ENCODE measurements at places on chromosomes 12 and 14.

- DNase-seq, result no peak
Measured at GRCh38 chr14:55190906-55191202, 531 bp downstream of the DLGAP5 start.

DNA sequence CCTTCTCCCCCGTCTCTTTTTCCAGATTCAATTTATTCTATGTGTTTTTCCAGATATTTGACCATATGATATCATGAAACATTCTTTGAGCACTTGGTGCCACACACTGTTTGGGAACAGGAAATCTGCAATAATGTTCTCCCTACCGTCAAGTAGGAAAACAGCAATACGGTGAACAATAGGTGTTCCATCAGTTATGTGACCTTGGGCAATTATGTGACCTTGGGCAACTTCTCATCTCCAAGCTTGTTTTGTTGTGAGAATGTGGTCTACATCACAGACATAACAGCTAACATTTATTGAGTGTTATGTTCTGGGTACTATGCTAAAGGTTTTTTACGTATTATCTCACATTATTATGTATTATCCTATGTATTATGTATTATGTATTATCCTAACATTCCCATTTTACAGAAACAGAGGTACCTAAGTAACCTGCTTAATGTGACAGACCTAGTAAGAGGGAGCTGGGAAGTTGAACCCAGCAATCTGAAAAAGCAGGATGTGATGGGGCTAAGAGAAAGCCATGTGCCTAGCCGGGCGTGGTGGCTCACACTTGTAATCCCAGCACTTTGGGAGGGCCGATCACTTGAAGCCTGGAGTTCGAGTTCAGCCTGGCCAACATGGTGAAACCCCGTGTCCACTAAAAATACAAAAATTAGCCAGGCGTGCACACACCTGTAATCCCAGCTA lies 1.2 kb upstream of the NEK9 start:
- DNase-seq, result no peak

- no peak for DNase-seq
Measured at GRCh38 chr12:6200256-6201212, at the start of gene CD9. CD9 (plus strand) TSS chr12:6200400; CDS start chr12:6200500, 100 bp downstream.

- no peak for DNase-seq
Measured at GRCh38 chr14:104792101-104792884, 3.3 kb downstream of the AKT1 start.

DNA sequence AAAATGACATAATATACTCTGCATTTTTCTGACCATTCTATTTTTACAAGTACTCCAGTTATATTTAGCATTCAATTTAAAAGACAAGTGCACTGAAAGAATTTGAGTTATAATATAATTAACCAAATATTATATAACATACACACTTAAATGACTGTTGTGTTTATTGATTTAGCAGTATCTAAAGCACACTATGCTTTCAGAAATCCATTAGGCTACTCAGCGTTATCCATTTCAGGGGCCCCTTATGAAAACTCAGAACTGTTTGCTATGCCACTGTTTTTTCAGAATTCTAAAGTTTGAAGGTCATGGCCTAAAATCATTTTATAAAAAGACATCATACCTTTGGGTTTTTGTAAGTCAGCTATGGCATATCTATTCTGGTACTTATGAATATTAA lies 57.1 kb downstream of the HECTD4 start:
- DNase-seq, result no peak

GRCh38 chr14:34007902-34008301 lies 57.0 kb upstream of the EGLN3 start:
- DNase-seq, result no peak

DNA sequence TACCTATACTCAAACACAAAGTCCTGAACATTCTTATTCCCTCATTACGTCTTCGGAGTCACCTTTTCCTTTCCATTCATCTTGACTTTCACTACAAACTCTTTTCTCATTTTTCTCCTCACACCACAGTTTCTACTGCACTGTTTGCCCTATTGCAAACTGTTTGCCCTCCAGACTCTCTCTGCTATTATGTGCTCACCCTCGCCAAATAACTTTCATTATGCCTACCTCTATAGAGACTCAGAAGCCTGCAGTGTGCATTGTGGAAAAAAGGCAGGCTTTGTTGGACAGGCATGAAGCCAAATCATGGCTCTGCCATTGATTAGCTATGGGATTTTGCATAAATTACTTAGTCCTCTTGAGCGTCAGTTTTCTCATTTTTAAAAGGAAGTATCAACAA lies 246.6 kb upstream of the CCDC196 start:
- no peak for DNase-seq

DNA sequence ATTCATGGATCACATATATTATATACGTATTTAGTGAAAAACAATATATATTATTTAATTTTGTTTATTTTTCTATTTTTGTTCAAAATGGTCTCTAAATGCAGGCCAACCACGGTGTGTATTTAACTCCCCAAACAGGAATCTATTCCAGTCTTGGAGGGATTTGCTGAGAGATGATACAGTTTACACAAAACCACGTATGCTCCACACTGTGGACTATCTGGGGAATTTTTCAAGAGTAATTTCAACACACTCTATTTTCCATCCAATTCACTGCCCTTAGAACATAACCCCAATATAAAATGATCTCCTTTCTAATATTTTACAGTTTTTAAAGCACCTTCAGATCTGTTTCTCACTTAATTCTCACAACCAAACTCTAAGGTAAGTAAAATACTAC lies 15.3 kb downstream of the EML1 start:
- DNase-seq, result no peak

DNA sequence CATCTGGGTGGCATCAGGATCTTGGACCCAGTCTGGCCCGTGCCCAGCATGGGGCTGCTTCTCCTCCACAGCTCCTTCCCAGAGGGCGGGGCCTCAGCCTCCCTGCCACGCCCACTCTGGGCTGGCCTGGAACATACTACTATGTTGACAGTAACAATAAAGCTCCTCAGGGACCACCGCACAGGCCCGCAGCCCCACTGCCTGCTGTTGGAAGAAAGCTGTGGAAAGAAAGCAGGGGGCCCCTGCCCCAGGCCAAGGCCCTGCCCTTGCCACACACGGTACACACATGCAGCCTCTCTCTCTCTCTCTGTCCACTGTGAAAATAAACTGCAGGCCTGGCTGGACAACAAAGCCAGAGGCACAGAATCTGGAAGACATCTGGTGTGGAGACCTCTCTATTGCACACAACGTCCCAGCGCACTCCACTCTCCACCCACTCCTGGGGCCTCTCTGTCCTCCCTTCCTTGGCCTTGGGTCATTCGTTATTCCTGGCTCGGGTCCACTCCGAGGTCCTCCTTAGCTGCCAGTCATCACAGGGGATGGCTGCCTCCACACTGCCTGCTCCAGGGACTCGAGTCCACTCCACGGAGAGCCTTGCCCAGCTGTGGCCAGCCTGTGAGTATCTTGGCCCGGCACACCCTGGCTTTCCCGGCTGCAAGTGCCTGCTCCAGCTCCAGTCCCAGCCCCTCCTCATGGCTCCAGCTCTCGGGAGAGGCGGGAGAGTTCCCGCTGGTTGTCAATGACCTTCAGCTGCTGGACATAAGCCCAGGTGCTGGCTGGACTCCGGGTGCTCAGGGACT lies 11.8 kb upstream of the ENDOU start:
- no peak for DNase-seq

DNA sequence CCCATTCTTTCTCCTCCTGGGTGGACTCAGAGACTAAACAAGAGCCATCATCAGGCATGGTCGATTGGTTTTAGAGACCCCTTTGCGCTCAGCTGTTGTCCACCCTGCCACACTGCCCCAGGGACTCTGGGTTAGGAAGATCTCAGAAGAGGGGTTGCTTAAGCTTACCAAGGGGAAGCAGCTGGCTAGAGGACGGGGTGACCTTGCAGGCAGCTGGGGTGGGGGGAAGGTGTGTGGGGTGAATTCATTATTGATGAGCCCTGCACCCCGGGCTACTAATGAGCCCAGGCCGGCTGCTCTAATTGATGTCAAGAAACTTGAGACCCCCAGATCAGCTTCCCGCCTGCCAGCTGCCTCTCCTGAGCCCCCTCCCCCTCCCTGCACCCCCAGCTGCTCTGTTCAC lies 8.7 kb upstream of the ZNF385A start:
- no peak for DNase-seq

- no peak for DNase-seq
Measured at GRCh38 chr14:98165976-98166375, 1106.0 kb downstream of the BCL11B start.

DNA sequence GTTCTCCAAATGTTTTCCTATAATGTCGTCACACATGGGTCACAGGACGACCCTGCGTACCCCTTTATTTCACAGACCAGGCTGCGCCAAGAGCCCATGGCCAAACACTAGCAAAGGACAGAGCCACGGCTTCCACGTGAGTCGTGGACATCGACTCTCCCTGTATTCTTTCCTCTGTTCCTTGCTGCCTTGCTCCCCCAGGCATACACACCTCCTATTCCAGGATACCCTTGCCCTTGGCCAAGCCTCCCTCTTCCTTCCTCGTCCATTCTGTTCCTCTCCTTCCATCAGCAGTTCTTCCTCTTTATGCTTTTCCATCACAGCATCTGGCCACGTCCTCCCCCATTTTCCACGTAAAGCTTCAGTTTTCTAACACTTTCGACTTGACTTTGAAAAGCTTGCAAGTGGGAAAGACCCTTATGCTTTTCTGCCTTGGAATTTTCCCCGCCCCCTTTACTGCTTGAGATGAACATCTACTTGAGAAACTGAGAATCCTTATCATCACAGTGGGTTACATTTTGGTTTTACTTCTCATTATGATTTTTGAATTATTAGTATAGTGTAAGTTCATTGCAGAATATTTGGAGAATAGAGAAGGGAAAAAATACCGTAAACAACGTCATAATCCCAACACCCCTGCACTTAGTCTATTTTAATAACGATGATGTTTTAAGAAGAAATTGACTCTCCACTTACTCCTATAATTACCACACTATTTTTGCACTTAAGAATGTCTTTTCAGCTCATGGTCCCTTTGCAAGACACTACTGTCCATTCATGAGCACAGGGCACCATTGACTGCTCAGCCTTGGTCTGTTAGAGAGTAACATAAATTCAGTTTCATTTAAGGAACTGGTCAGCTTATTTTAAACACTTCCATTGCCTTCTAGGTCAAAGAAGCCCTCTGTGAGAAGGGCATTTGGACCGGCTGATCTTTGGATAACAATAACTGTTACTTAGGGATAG lies 15.8 kb upstream of the NINJ2 start:
- no peak for DNase-seq

DNA sequence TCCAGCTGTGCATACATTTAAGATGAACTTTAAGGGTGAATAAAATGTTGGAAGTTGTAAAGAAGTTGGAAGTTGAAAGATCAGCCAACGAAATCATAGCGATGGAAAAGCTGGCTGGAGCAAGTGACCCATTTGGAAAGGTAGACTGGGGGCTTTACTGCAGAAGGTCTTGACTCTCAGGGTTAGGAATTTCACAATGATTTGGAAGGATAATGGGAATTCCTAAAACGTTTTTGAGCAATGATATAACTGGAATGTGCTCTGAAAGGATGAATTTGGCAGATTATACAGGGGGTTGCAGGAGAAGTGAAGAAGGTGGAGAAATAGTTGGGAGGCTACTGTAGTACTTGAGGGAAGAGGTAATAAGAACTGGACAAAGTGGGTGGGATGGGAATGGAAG lies 27.4 kb downstream of the EMP1 start:
- DNase-seq, result no peak

DNA sequence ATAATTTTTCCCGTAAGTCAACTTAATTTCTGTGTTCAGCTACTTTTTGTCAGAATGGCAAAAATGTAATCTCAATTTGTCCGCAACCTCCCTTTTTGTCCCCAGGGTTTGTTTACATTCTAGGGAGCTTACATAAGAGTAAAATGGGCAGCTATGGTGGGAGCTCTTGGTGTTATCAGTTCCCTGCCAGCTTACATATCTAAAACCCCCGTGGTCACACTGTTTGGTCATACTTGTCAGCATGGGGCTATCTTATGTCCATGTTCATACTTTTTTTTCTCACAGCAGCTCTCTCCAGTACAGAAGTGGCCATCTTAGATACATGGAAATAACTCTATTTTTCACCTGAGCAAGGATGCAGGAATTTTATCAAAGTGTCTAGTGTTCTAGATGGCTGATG lies 16.7 kb downstream of the SLCO1C1 start:
- no peak for DNase-seq

DNA sequence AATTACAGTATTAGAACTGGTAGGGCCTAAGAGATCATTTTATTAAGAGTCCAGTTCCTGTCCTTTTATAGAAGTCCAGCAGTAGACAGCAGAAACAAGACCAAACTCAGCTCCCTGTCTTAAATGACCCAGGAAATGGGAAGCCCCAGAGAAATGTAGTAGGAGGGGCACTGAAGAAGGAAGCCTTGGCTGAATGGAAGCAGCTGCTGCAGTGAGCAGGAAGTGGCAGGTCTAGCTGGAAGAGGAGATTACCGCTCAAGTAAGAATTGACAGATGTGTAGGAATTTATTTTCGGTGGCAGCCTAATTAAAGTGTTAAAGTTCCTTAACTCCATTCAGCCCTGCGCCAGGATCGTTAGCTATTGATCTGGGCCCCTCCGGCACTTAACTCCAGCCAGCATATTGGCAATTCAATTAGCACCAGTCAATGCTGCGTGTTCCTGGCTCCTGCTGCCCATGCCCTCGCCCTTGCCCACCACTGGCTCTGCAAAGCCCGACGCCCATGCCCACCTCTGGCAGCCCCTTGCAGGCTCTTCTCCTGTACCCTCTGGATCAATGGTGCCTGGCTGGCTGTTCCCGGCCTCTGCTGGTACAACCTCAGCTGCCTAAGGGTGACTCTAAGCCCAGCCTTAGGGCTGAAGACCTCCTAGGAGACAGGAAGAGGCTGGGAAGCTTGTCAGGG lies 21.1 kb downstream of the ZFHX2 start:
- no peak for DNase-seq

DNA sequence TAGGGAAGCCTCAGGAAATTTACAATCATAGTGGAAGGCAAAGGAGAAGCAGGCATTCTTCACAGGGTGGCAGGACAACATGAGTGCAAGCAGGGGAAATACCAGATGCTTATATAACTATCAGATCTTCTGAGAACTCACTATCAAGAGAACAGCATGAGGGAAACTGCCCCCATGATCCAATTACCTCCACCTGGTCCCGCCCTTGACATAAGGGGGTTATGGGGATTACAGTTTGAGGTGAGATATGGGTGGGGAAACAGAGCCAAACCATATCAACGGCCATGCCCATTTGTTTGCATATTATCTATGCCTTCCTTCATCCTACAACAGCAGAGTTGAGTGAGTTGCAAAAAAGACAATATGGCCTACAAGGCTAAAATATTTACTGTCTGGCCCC lies 140.2 kb upstream of the CCDC196 start:
- no peak for DNase-seq

DNA sequence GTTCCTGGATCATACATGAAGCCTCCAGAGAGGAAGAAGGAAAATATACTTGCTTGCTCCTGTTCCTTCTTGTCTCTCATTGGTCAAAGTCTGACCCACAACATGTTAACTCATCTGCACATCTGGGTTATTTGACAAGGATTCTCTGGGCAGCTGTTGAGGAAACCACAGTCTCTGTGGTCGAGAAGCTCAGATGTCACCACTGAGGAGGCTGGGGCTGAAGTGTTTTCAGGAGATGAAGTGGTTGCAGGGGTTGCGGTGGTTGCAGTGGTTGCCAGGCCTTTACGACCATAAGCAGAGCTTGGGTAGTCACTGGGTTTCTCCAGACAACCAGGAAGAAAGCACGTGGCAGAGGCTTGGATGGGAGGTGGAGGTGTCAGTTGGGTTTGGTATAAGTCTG lies 265.0 kb upstream of the LRIG3 start:
- no peak for DNase-seq

- DNase-seq, result no peak
Measured at GRCh38 chr12:109027767-109028166, 6.9 kb upstream of the SVOP start.

- DNase-seq, result no peak
Measured at GRCh38 chr12:54997929-54998522, 13.5 kb upstream of the TESPA1 start.

- DNase-seq, result no peak
Measured at GRCh38 chr14:57943541-57943940, 77.6 kb upstream of the SLC35F4 start.
